ENCODE measurements at places on chromosomes 13 and 19.

DNA sequence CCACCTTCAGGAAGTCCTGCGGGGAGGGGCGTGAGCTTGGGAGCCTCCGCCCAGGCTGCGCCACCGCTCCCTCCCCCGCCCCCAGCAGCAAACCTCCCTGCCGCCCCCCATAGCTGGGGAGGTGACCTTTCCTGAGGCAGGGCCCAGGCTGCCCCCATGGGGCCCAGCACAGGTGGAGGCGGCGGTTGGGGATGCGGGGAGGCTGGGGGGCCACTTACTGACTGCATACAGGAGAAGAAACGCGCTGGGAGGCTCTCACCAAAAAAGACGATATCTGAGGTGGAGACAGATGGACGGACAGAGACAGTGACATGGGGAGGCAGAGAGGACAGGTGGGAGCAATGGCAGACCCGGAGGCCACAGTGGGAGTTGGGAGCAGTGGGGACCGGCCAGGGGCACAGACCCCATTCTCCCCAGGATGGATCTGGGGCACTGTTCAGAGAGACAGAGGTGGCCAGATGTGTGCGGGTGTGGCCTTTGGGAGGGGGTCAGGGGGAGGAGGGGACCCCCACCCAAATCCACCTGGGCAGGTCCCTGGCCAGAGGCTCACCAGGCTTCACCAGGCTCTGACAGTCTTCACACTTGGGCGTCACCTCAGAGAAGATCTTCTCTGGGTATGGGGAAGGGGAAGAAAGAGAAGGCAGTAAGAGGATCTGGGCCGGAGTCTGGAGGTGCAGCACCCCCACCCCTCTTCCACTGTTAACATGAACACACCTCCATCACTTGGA, 3.0 kb upstream of the RINL start:
- no peak overlapping the region for H3K27ac ChIP-seq
- H3K4me1 ChIP-seq = peaks cover 6% of the 10 kb centered on the region
- DNase-seq = no peak
- H3K36me3 ChIP-seq = no peaks in the 10 kb centered on the region
- no peak overlapping the region for H3K4me3 ChIP-seq

GRCh38 chr19:2841855-2842574, 740 bp downstream of the ZNF555 start:
- peak overlapping the region; percentile 88 for H3K4me3 ChIP-seq
- no peaks in the 10 kb centered on the region for H3K36me3 ChIP-seq
- H3K27me3 ChIP-seq = no peaks in the 10 kb centered on the region
- H3K4me1 ChIP-seq = peaks cover 7% of the 10 kb centered on the region
- no peak for DNase-seq
- no peak overlapping the region for H3K27ac ChIP-seq

- H3K36me3 ChIP-seq = no peaks in the 10 kb centered on the region
- no peak overlapping the region for H3K4me3 ChIP-seq
- no peaks in the 10 kb centered on the region for H3K4me1 ChIP-seq
- no peak for DNase-seq
- H3K27me3 ChIP-seq = no peaks in the 10 kb centered on the region
These were observed 25.7 kb downstream of the CRYL1 start for GRCh38 chr13:20499986-20500385.

- no peak overlapping the region for H3K27ac ChIP-seq
- no peak for DNase-seq
- no peaks in the 10 kb centered on the region for H3K27me3 ChIP-seq
- no peak overlapping the region for H3K4me3 ChIP-seq
- no peaks in the 10 kb centered on the region for H3K36me3 ChIP-seq
These were observed 137.3 kb upstream of the TMTC4 start for GRCh38 chr13:100811928-100812327.

DNA sequence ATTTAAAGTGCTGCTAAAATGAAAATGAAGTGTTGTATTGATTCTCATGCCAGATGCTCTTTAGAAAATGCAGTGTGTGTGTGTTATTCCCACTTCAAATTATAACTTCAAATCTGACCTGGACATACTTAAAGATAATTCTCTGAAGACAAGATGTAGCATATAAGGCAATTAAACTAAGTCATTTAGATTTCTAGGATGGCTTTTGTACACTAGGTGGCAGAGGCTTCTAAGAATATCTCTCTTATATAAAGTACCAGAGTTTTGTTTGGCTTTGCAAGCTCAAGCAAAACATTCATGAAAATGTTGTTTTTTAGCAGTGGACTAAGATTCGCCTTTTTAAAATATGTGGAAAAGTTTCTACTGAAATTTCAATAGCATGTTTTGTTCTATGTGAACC, 407.2 kb downstream of the GPC5 start:
- no peak for DNase-seq
- H3K36me3 ChIP-seq = no peaks in the 10 kb centered on the region
- H3K4me3 ChIP-seq = no peak overlapping the region
- no peaks in the 10 kb centered on the region for H3K27me3 ChIP-seq
- no peak overlapping the region for H3K27ac ChIP-seq

DNA sequence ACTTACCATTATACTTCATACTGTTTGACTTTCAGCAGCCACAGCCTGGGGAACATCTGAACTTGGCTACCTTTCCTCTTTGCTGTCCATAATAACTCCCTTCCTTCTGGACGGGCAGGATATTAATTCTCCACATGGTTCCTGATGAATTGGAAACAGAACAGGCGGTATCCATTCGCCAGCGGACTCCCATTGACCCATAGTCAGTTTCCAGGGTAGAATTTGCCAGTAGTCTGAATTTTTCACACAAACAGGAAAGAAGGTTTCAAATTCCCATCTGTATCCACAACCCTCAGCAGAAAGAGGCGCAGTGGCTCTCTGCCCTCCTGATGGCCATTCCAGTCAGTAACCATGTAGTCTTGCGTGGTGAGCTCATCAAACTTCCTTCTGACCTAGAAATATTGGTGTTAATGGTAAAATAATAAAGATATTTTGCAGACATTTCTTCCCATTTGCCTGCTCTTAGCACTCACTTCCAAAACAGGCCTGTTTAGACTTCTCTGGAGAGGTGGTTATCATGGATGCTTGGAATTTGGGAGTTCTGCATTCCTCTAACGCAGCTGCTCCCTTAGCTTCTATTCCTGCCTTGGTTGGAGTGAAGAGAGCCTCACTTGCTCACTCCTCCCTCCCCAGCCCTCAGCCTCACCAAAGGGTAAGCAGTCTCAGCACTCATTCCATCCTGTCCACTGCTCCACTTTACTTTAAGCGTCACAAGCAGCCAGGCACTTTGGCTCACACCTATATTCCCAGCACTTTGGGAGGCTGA, 75.0 kb upstream of the OXGR1 start:
- H3K27ac ChIP-seq = no peak overlapping the region
- H3K27me3 ChIP-seq = no peaks in the 10 kb centered on the region
- no peak for DNase-seq
- H3K36me3 ChIP-seq = no peaks in the 10 kb centered on the region
- no peak overlapping the region for H3K4me3 ChIP-seq

GRCh38 chr19:40442328-40443130, 1.6 kb downstream of the SERTAD3 start:
- H3K36me3 ChIP-seq = no peaks in the 10 kb centered on the region
- no peak for DNase-seq
- peak overlapping the region; percentile 84 for H3K4me3 ChIP-seq
- H3K4me1 ChIP-seq = no peaks in the 10 kb centered on the region
- H3K27ac ChIP-seq = peak overlapping the region; percentile 39

DNA sequence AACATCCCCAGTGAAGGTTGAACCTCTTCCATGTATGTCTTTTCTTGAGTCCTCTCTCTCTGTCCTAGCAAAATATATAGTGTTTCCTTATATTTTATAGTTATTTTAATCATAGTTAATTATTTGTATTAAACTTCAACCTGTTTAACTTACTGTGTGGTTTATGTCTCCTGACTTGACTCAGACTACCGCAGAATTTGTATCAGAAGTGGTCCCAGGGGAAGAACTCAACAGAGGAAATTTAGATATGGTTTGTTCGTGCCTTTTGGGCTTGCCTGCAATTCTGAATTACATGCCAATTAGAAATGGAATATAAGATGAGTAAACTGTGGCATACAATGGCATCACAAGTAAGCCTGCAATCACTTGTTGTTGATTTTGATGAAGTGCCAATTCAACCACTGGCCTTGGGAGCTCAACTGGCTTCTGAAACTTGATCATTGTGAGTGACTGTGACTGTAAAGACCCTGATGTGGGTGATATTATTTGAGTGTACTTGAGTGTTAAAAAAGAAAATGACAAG, 1459.5 kb upstream of the PCDH20 start:
- H3K4me1 ChIP-seq = no peaks in the 10 kb centered on the region
- no peaks in the 10 kb centered on the region for H3K27me3 ChIP-seq

DNA sequence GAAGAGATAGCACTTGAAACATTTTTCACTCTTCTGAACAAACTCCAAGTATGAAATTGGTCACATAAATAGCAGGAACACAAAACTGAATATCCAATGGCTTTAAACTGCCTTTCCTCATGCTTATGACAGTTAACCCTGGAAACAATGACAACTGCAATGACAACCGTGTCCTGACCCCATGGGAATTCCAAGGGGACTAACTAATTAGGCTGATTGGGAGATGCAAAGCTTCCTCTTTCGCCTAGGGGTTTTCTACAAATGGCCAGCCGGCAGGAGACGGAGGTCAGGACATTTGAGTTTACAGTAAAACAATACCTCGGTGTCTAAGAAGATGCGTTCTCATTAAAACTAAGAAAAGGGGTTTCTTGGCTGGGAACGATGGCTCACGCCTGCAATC, 53.0 kb upstream of the URAD start:
- DNase-seq = no peak
- H3K27ac ChIP-seq = no peak overlapping the region
- H3K27me3 ChIP-seq = no peaks in the 10 kb centered on the region
- no peaks in the 10 kb centered on the region for H3K4me1 ChIP-seq

GRCh38 chr13:42832341-42833096, 51.1 kb downstream of the FAM216B start:
- peaks cover 7% of the 10 kb centered on the region for H3K4me1 ChIP-seq
- no peaks in the 10 kb centered on the region for H3K36me3 ChIP-seq
- no peak overlapping the region for H3K4me3 ChIP-seq
- DNase-seq = peak; percentile 49

DNA sequence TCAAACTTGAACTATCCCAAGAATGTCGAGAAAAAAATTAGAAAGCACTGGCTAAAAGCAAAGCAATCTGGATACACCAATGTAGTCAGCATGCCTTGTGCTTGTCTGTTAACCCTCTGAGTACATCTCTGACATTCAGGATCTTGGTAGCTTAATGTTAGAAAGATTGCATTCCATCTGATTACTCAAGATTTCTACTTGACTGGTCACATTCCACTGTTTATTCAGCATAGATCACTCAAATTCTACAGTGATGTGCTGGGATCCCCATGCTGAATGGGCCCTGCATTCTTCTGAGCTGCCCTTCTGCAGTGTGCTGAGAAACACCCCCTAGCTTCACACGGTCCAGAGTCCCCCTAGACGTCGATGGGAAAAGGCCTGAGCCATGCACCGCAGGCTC, 295.4 kb upstream of the MAB21L1 start:
- no peak for DNase-seq
- no peak overlapping the region for H3K27ac ChIP-seq
- H3K4me3 ChIP-seq = no peak overlapping the region
- no peaks in the 10 kb centered on the region for H3K27me3 ChIP-seq
- H3K4me1 ChIP-seq = no peaks in the 10 kb centered on the region

- H3K27me3 ChIP-seq = no peaks in the 10 kb centered on the region
- DNase-seq = peak; percentile 39
- no peaks in the 10 kb centered on the region for H3K36me3 ChIP-seq
These were observed 1.7 kb upstream of the DBP start for GRCh38 chr19:48638831-48639381.

DNA sequence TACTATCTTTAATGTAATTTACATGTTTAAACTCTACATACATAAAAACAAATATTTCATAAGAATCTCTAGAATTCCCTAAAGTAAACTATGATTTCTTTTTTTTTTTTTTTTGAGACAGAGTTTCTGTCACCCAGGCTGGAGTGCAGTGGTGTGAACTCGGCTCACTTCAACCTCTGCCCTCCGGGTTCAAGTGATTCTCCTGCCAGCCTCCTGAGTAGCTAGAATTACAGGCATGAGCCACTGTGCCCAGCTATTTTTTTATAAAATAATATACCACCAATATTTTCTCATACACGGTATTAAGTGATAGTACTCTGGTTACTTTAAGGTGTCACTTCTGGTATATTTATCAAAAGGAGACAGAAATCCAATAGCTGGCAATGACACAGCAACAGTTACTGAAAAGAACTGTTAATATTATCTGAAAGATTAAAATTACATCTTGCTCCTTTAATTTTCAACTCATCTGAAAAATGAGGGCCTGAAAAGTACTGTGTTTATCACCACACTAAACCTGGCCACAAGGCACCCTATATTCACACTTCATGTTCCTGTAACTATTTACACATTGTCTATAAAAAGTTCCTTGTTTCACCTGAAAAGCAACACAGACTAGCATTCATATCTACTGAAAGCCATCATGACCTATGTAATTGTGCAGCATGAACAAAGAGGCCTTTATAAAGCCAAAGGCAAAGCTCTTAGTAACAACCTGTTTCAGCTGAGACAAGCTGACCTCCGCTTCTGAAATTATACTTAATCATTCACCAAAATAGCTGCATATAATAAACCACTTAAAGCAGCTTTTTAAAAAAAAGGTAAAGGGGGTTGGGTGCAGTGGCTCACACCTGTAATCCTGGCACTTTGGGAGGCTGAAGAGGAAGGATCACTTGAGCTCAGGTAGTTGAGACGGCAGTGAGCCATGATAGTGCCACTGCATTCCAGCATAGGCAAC, 106.1 kb downstream of the SLC25A15 start:
- H3K27ac ChIP-seq = no peak overlapping the region
- no peak for DNase-seq
- H3K4me3 ChIP-seq = no peak overlapping the region
- no peaks in the 10 kb centered on the region for H3K4me1 ChIP-seq

DNA sequence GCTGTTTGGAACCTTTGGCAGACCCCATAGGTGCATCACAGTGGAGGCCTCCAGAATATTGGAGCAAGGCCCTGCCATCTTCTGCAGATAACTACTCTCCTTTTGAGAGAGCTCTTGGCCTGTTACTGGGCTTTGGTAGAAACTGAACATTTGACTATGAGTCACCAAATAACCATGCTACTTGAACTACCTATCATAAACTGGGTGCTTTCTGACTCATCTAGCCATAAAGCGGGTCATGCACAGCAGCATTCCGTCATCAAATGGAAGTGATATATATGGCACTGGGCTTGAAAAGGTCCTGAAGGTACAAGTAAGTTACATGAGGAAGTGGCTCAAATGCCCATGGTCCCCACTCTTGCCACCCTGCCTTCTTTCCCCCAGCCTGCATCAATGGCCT, 782.5 kb upstream of the SLITRK6 start:
- H3K36me3 ChIP-seq = no peaks in the 10 kb centered on the region
- no peak for DNase-seq
- H3K4me3 ChIP-seq = no peak overlapping the region
- no peaks in the 10 kb centered on the region for H3K27me3 ChIP-seq

GRCh38 chr13:81184556-81185265, 843.8 kb upstream of the SPRY2 start:
- no peak overlapping the region for H3K4me3 ChIP-seq
- DNase-seq = no peak
- no peaks in the 10 kb centered on the region for H3K36me3 ChIP-seq
- H3K4me1 ChIP-seq = no peaks in the 10 kb centered on the region
- no peaks in the 10 kb centered on the region for H3K27me3 ChIP-seq

All from right lobe of liver (tissue), 6 donors.